Choroid plexus epithelial cell (primary cell): ENCODE measurements at places on chromosomes 6 and 20.
A peak's percentile ranks its signal among the peaks of the same experiment; 100 is the strongest.

DNA sequence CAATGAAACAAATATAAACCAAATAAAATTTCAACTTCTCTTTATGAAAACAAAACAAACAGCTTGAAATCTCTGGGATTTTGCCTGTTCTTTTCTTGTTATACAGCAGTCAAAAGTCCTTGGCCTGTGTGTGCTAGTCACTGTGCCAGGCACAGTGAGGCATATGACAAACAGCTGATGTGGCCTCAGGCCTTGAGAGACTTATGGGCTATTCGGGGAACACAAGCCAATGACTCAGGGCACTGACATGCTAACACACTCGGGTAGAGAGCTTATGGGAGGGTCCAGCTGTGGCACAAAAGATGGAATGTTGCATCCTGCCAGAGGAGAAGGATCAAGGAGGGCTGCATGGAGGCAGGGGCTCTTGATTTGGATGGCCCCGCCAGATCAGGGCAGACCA, 95.4 kb upstream of the NKX2-2 start:
- DNase-seq = no peak

- no peak for DNase-seq
Observed at GRCh38 chr6:45712786-45713185, 302.9 kb downstream of the CLIC5 start.

GRCh38 chr6:123888771-123889513, 85.3 kb downstream of the NKAIN2 start:
- DNase-seq = peak; percentile 3

DNA sequence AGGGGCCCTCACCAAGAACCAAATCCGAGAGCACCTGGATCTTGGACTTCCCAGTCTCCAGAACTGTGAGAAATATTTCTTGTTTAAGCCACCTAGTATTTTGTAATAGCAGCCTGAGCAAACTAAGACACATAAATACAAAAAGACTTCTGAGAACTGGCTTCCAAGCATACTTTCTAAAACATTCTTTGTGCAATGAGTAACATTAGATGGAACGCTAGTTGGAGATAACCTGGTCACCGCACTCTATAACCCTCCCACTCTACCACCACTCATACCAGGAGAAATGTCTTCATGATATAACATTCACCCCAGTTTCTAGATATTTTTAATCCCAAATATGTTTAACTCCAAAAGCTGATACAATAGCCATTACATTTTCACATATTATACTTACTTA, 169.5 kb upstream of the THEMIS start:
- peak; percentile 57 for DNase-seq

- no peak for DNase-seq
Observed at GRCh38 chr6:32224696-32225095, 829 bp upstream of the NOTCH4 start.

DNA sequence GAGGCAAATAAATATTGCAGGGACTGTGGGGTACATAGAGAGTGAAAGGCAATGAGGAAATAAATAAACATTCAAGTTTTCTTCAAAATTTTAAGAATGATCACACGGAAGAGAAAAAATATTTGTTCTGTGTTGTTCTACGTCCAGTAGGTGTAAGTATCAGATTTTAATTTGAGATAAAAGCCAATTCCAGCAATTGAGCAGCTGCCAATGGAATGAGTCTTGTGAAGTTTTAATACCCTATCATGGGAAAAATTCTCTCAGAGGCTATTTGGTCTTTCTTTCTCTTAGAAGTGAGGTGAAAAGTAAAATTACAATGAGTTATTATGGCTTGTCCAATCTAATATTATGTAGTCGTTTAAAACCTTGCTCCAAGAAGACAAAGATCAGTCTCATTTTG, 195.7 kb upstream of the CITED2 start:
- DNase-seq = peak; percentile 43

- peak; percentile 78 for DNase-seq
Observed at GRCh38 chr6:134436950-134437349, 119.0 kb upstream of the SGK1 start.

DNA sequence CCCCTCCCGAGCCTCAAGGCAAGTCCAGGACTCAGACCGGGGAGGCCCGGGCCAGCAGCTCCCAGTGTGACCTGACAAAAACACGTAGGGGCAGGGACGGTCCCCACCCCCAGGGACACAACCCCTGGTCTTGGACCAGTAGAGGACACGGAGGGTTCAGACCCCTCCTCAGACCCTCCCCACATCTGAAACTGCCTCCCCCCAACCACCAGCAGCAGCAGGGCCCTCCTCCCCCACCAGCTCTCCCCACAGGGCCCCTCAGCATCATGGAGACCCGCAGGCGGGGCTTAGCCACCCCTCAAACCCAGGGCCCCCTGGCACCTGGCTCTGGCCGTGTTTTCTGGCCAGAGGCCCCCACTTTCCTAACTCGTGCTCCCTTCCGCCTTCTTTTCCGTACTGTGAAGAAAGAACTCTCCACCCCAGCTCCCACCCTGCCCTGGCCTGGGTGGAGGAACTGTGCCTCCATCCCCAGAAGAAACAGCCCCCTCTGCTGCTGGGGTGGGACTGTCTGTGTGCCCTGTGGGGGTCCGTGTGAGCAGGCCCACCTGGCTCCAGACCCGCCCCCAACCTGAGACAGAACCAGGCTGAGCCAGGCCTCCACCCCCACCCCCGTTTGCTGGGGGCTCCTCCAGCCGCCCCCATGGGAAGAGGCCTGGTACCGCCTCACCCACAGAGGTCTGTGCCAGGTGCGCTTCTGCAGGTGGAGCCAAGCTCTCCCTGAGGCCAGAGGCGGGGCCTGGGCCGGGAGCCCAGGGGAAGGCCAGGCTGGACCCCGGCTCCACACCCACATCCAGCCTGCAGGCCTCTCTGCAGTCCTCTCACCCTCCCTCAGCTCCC, 39.0 kb upstream of the MDFI start:
- DNase-seq = no peak

GRCh38 chr20:38383147-38383546, 36.9 kb downstream of the LBP start:
- no peak for DNase-seq

DNA sequence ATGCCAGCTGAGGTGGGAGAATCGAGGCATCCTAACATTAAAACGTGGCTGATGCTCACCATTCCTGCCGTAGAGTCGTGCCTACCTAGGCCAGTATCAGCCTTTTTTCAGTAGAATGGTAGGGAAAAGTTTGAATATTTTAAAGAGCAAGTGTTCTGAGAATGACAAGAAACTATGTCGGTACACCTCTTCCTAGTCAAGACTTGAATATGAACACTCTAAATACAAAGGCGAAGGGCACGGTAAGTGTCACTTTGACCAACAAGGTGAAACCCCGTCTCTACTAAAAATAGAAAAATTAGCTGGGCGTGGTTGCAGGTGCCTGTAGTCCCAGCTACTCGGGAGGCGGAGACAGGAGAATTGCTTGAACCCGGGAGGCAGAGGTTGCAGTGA, 1.0 kb downstream of the GINM1 start:
- DNase-seq = no peak

- no peak for DNase-seq
Observed at GRCh38 chr6:116543149-116543548, 2.3 kb downstream of the TRAPPC3L start.

- peak; percentile 100 for DNase-seq
Observed at GRCh38 chr6:108558372-108559096, 2.2 kb upstream of the FOXO3 start.

- peak; percentile 98 for DNase-seq
Observed at GRCh38 chr6:146543211-146543939, at the start of gene RAB32. RAB32 (plus strand) TSS chr6:146543833; CDS start chr6:146543872, 39 bp downstream.

DNA sequence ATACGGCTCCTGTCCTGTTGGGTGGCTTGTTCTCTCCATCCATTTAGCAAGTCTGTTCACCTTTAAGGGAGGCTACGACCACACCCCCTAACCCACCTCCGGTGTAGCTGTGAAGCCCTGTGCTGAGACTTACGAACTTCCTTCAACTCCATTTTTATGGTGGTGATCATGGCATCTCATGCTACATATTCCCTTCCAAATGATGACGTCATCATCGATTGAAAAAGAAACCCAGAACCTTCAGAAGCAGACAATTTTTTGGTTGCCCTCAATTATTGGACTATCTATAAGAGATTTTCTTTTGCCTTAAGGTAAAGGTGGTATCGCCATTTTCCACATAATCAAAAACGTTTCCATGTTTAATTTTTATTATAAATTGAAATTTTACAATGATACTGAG, 389.0 kb downstream of the CBLN4 start:
- DNase-seq = no peak

DNA sequence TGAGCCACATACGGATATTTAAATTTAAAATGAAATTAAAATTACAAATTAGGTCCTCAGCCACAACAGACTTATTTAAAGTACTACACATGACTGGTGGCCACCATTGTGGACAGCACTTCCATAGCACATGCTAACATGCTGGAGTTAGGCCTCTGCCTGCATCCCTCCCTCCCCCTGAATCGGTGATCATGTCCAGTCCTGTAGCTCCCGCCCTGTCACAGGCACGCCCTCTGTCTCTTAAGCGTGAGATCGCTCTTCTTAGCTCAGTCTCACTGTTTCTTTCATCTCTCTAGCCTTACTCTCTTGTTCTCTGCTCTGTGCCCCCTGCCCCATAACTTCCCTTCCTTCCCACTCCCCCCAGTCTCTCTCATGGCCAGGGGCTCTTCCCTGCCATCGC, 28.9 kb downstream of the ELMO2 start:
- no peak for DNase-seq

GRCh38 chr20:56440346-56441007, 27.9 kb upstream of the RTF2 start:
- peak; percentile 50 for DNase-seq

GRCh38 chr6:42195415-42195814, 659 bp upstream of the GUCA1B start:
- no peak for DNase-seq

DNA sequence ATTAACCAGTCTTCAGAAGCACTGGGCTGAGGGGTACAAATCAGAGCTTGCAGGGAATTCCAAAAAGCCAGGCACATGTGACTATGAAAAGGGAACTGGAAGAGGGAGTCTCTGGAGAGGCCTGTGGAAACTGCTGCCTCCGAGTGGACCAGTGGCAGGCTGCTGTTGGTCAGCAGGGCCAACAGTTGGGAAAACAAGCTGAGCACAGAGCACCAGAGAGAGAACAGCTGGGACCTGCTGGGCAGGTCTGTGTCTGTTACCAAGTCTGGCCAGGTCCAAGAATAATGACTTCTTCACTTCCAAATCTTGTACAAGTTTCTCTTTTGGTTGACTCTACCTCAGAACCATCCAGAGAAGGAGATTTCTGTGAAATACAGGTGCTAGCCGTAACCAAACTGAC, 81.4 kb downstream of the LIN28B start:
- no peak for DNase-seq

DNA sequence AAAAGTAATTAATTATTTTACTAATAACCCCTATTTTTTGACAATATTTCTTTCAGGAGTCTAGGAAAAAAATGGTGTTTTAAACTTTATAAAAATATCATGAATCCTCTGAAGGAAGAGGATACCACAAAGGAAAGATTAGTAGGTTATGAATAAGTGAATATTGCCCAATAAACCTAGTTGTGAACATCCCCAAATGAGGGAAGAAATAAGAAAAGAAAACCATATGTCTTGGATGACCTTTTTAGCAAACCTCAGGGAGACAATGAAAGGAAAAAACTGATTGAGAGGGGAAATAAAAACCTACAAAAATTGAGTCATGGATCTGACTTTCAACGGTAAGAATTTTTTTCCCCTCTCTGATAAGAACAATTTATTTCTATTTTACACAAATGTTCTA, 34.4 kb downstream of the TENT5A start:
- DNase-seq = no peak

DNA sequence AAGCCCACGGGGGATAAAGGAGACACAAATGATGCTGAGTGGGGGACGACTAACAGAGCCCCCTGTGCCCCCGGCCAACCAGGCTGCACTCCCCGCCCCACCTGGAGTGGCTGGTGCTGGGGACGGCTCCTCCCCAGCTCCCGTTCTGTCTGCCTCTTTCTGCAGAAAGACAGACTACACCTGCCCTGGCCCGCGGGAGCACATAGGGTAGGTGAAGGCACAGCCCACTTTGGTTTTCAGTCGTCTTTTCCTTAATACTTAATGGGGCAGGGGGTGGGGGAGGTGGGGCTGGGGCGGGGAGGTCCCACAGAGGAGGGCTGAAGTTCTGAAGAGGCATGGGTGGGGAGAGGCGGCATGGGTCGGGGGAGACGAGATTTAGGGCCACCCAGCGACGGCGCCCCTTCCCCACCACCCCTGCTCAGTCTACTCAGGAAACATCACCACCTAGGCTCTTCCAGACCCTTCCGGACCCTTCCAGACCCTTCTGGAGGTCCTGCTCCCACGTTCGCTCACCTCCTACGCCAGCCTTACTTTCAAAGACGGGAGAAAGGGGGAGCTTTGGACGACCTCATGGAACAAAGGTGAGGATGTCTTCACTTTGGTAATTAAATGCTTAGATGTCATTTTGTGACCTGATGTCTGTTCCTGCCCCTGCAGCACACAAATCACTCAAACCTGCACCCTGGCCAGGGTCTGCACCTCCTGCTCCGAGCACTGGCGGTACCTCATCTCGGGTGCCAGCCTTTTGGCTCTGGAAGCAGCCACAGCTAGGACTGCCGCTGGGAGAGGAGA, 21.2 kb upstream of the FRMD1 start:
- DNase-seq = no peak

GRCh38 chr6:86959656-86960055, 22.3 kb downstream of the HTR1E start:
- no peak for DNase-seq

GRCh38 chr6:95099410-95099809, 477.9 kb upstream of the MANEA start:
- peak; percentile 33 for DNase-seq
